ENCODE measurements at places on chromosomes 7 and 10.

- DNase-seq, result no peak
Measured at GRCh38 chr7:82741493-82741892, 297.9 kb upstream of the CACNA2D1 start.

GRCh38 chr7:5549096-5549763 is 125.6 kb upstream of the TNRC18 start:
- no peak for DNase-seq

- no peak for DNase-seq
Measured at GRCh38 chr7:133931053-133931452, 196.1 kb upstream of the LRGUK start.

GRCh38 chr10:25818751-25819150 is 115.3 kb upstream of the MYO3A start:
- DNase-seq, result no peak

- peak; percentile 43 for DNase-seq
Measured at GRCh38 chr10:22437620-22438588, 92.6 kb downstream of the SPAG6 start.

GRCh38 chr10:109474261-109474660 is 449.1 kb downstream of the XPNPEP1 start:
- no peak for DNase-seq

- no peak for DNase-seq
Measured at GRCh38 chr7:101854084-101854865, 36.8 kb downstream of the CUX1 start.

DNA sequence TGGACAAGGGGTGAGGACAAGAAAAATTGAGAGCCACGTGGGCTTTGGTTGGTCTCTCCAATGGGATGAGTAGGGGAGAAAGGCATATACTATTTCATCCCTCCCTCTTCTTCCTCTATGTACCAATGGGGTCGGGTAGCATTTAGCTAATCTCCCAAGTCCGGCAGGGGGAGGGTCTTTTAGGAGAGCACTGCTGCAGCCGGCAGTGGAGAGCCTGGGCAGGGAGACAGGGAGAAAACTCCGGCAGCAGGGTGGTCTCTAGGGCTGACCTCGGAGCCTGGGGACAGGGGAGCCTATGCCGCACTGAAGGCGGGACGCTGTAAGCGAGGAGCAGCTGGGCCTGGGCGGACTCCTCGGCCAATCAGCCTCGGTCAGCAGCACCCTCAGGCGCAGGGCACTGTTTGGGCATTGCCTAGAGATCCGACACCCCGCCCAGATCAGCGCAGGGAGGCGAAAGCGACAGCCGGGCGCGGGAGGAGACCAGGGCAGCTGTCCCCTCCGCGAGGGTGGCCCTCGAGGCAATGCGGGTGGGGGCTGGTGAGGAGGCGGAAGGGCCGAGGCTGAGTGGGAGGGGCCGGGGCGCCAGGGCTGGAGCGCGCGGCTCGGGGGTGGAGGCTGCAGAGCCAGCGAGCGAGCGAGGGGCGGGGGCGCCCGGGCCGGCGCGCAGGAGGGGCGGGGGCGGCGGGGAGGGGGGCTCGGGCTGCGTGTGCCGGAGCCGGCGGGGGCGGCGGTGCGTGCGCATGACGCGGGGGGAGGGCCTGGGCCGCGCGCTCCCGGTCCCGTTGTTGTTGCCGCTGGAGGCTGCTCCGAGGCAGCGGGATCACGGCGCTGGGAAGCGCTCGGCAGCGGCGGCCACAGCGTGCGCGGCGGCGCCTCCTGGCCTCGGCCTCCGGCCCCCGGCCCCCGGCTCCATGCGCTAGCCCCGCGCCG is at the start of gene AGAP3:
Gene AGAP3, plus strand, starts transcription at position 785 of the 930 bp plus-strand sequence. CDS start 267 bp downstream, outside the sequence.
- peak; percentile 41 for DNase-seq

GRCh38 chr10:62972103-62972502 is 155.9 kb upstream of the EGR2 start:
- no peak for DNase-seq

DNA sequence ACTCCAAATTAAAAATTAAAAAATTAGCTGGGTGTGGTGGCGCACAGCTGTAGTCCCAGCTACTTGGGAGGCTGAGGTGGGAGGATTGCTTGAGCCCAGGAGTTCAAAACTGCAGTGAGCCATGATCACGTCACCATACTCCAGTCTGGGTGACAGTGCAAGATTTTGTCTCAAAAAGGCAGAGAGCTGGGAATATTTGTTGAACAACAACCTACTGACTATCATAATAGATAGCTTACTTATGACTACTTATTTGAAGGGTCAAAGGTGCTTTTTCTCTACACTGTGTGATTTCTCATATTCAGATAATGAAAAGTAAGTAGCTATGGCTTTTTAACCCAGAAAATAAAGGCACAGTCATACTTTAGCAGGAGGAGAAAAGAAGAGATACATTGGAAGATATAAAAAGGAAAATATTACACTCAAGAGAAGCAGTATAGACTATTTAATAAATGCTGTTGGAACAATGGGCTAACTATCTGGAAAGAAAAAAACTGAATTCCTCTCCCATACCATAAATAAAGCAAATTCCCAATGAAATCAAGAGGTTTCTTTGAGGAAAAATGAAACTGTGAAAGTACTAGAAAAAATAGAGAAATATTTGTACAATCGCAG is 6.7 kb downstream of the GSDME start:
- DNase-seq, result no peak

DNA sequence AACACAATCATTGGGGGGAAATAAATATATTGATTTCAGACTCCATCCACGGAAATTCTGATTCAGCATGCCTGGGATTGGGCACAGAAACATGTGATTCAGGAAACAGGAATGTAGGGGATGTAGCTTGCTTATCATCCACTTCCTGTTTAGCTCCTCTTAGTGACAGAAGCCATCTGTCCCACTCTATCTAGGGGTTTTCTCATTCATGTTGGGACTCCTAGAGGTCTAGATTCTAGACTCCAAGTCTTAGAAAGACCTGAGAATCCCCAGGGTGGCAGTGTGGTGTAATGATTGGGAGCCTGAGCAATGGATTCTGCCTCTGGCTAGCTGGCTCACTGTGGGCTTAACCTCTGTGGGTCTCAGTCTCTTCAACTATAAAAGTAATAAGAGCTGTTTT is 67.9 kb downstream of the CDK1 start:
- no peak for DNase-seq

GRCh38 chr7:148747274-148747673 is 48.6 kb downstream of the CUL1 start:
- DNase-seq, result no peak

DNA sequence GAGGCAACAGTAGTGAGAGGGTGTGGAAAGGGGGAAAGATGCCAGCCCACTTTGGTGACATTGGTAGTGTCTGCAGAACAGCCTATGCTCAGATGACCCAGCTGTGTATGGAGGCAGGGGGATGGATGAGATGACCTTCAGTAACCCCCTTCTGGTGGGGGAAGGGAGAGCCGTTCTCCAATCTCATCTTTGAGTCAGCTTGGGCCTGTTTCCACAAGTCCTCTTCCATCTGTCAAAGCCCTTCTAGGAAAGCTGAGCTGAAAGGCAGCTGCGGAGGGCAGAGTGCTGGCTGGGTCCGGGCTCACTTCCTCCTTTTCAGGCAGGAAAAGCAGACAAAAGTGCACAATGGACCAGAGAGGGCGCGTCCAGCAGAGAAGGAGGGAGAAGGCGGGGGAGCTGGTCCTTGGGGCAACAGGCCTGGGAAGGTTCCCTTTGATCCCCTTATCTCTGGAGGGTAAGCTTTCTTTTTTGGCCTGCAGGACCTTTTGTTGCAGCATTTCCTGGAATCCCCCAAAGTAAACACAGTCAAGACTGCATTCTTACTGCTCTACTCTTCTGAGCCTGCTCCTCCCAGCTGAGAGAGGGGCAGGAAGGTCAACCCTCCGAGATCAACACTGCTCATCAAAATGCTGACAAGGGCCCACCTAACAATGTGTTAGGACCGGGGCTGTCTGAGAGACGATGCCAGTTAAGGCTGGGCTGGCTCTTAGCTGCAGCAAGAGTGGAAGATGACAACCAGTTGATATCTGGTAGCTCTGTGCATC is 1.2 kb upstream of the LRMDA start:
- no peak for DNase-seq

- no peak for DNase-seq
Measured at GRCh38 chr7:129356176-129356575, 78.1 kb upstream of the STRIP2 start.

- DNase-seq, result no peak
Measured at GRCh38 chr7:116465125-116465524, 34.4 kb upstream of the CAV2 start.

GRCh38 chr7:69232445-69233376 is 365.6 kb upstream of the AUTS2 start:
- no peak for DNase-seq

DNA sequence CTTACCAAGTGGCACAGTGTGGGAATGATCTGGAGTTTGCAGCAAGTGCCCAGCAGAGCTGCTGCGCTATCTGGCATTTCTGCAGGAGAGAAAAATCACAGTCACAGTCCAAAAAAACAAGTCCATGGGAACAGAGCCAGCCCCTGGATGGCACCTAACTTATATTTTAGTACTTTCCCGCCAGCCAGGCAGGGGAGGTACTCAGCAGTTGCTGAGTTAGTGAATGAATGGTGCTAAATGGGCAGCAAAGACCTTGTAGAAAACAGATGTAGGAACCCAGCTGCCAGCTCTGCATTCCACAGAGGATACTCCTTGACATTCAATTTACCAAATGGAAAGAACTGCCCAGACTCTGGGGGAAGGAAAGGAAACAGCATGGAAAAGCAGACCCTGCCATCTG is 54.5 kb downstream of the GSDME start:
- no peak for DNase-seq

GRCh38 chr10:101939008-101939648 is 95.5 kb upstream of the KCNIP2 start:
- DNase-seq, result no peak

DNA sequence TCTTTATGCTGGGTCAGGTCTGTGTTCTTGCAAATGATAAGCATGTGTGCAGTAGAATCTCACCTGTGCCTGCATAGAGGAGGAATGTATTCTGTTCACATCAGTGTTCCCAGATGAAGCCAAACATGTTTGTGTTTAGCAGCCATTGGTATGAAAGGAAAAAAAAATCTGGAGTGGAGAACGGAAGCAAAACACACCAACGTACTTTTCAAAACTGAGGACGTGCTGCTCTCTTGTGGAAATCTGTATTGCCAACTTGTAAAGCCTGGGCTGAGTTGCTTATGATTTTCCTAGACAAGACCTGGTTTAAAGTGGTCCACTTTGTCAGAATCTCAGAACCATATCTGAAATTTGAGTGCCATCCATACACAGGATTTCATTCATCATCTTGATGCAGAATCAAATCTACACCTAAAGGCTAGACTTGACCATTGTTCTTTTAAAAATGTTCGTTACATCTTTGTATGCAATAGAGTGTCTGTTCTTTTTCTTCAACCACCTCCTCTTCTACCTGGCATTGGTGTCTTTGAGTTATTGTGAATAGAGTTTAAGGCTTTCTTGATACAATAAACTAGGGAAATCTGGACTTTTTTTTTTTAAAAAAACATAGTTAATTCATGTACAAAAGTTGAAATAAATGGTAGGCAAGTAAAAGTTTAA is 367.7 kb downstream of the PHF14 start:
- no peak for DNase-seq

- DNase-seq, result no peak
Measured at GRCh38 chr10:132027423-132027983, 38.2 kb upstream of the JAKMIP3 start.

DNA sequence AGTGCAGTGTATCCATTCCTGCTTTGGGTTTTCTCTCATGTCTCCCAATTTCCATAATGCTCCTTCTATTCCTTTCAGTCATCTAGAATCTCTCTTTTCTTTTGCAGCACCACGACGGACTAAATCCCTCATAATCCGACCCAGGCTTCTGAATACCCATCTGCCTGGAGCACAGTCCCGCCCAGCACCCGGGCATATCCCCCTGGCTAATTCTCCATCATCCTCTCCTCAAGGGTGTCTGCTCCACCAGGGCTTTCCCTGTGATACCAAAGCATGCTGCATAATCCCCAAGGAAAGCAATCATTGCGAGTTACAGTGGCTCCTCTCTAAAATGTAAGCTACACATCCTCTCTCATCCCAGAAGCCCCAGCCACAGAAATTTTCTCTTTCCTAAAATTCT is 321.9 kb downstream of the CCDC3 start:
- no peak for DNase-seq

- peak; percentile 7 for DNase-seq
Measured at GRCh38 chr10:25017154-25017590, 760 bp downstream of the THNSL1 start.

GRCh38 chr10:43878386-43878785 is 229.7 kb upstream of the ZNF32 start:
- no peak for DNase-seq

DNA sequence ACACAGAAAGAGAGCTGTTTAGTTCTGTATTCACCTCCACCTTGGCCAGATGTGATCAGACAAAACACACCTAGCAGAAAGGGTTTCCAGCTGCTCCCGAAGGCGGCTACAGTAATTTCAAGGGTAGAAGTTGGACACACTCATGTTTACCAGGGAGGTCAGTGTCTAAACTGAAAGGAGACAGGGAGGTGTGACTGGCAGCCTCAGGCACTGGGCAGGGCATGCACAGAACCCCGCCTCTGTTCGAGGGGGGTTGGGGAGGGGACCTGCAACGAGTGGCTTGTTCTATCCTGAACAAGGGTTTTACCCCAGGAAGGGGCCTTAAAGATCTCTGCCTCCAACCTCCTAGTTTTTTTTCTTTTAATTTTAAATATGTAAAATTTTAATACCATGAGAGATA is 49.6 kb downstream of the BPGM start:
- no peak for DNase-seq

GRCh38 chr7:70219061-70219460 is 620.8 kb downstream of the AUTS2 start:
- no peak for DNase-seq

GRCh38 chr10:74738985-74739567 is 87.3 kb upstream of the KAT6B start:
- peak; percentile 56 for DNase-seq

GRCh38 chr10:114479307-114479706 is 75.0 kb upstream of the AFAP1L2 start:
- no peak for DNase-seq

DNA sequence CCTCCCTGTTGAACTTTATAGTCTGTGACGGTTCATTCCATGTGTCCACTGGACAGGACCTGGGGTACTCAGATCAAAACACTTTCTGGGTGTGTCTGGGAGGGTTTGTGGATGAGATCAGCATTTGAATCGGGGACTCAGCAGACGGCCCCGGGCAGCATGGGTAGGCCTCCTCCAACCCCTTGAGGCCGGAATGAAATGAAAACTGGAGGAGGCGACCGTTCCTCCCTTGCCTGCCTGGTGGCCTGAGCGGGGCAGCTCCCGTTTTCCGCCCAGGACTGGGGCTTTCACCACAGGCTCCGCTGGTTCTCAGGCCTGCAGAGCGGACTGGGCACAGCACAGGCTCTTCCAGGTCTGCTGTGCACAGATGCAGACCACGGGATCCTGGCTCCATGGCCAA is 247.7 kb downstream of the MAD1L1 start:
- DNase-seq, result no peak

- DNase-seq, result no peak
Measured at GRCh38 chr10:66102756-66103155, 823.1 kb upstream of the LRRTM3 start.

DNA sequence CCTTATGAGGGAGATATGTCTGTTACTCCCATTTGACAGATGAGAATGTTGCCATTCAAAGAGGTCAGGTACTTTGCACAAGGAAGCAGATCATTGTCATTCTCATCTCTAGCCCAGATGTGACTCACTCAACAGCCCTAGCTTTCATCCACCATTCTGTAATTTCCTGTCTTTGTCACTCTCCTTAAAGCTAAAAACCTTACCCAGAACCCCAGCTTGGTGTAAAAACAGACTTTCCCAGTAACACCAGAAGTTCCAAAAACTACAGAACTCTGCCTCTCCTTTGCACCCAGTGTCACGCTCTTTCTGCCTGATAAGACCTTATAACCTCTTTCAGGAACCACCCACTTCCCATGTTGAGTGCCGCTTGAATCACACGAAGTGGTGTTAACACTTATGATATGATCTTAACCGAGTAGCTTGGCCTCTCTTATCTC is 89.1 kb upstream of the SP4 start:
- DNase-seq, result peak; percentile 46
